MCF 10A (cell line): ENCODE measurements at places on chromosomes 5 and 9.
A peak's percentile ranks its signal among the peaks of the same experiment; 100 is the strongest.

DNA sequence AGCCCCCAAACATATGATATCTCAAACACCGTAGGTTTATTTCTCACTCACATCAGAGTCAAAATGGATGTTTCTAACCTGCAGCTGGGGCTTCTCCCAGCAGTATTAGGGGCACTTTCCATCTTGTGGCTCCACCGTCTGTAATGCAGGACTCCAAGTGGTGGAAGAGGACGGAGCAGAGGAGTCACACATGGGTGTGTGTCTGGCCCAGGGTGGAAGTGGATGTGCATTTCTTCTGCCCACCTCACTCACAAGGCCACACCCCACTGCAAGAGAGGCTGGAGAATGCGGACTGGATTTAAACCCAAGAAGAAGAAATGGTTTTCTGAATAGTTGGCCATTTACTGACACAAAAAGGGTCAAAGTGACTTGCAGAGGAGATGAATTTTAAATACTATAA is 13.9 kb downstream of the IL7R start:
- no peak for DNase-seq

DNA sequence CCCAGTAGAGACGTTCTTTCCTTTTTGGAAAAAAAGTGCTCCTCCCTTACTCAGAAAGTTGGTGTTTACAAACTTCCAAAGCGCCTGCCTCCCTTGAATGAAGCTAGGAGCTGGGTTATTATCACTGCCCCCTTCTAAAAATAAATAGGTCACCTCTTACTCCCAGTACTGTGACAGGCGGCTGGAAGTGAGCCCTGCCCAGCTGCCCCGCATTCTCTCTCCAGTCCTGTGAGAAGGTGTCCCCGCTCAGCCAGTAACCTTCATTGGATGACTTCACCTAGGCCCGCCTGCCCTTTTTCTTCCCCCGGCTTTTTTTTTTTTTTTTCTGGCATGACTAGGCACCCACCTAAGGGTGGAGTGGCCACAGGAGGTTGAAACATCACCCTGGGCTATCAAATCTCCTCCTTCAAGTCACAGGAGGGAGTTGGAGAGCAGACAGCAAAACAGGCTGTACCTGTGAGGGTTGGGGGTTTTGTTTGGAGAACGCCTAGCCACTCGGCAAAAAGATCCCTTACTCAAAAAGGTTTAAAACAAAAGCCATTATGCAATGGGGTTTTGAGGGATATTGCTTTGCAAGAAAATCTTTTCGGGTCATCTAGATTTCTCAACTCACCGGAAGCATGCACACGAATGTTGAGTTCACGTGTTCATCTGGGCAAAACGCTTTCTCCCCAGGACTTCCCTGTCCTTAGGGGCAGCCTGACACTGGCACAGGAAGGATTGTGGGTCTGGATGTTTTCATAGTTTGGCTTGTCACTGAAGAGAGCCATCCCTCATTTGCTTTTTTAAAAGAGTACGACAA is 43.3 kb upstream of the ZNF622 start:
- DNase-seq: peak; percentile 81

- peak; percentile 32 for DNase-seq
These were observed 113.4 kb upstream of the GRHPR start for GRCh38 chr9:37309136-37309535.

DNA sequence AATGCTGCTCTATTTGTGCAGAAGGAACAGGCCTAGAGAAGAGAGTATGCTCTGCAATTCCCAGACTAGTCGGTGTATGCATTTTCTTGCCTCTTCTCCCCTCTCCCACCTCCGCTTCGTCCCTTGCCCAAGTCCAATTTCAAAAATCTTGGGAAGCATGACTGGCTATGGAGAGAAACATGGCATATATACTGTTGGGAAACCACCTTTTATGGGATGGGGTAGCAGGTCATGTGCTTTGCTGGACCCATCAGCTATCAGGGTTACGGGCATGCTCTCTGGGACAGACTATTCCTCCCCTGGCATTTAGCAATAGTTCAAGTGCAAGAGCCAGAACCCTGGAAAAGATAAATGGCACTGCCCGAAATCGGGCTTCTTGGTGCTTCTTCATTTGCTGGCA is 12.0 kb downstream of the ISL1 start:
- no peak for DNase-seq

DNA sequence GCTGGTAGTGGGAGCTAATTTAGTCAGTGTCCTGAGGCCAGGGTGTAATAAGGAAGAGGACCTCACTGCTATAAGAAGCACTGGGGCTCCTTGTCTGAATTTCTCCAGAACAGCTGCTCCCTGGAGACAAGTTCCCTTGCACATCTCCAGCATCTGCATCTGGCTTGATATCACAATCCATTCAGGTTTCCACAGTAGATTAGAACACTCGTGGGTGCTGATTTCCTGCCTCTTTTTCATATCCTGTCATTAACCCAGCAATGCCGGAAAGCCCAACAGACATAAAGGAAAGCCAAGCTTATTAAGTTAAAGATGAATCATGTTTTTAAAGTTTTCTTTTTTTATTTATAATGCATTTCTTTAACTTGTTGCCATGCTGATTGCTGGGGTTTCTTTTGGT is 232.3 kb upstream of the WWC1 start:
- no peak for DNase-seq

- DNase-seq: no peak
These were observed 5.6 kb upstream of the TBC1D13 start for GRCh38 chr9:128781187-128782070.

GRCh38 chr9:124010303-124010664 is 1.3 kb upstream of the LHX2 start:
- DNase-seq: no peak

DNA sequence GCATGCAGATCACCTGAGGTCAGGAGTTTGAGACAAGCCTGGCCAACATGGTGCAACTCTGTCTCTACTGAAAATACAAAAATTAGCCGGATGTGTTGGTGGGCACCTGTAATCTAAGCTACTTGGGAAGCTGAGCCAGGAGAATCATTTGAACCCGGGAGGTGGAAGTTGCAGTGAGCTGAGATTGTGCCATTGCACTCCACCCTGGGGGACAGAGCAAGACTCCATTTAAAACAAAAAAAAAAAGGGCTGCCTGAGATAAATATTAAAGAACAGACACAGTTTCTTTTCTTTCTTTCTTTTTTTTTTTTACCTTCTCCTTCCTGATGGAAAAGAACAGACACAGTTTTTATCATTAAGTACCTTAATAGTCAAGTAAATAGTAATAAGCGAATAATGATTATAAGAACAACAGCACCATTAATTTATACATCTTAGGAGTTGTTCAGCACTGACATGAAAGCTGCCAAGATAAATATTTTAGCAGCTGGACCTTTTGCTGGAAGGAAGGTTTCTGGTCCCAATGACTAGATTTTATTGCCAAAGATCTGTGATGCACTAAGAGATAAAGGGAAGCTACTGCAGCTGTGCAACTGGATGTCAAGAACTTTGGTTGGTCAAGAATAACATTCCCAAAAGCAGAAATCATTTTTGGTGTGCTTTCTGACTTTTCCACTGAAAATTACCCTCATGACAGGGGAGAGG is 7.0 kb downstream of the CENPP start:
- no peak for DNase-seq

GRCh38 chr5:73534011-73534644 is 31.3 kb downstream of the ANKRA2 start:
- no peak for DNase-seq

DNA sequence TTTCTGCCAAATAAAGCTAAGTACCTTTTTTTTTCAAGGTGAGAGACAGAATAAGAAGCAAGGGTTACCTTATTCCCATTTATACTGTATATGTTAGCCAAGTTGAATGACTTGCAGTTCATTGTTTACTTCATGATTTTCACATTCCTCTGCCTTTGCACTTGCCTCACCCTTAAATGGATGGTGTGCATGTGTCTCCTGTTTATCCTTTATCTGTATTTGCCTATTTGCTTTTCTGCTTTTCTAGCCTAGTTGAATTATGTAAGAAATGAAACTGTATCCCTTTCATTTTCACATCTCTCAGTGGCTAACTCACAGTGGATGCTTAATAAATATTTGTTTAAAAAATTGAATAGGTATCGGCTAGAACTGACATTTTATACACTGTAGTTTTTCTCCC is 200.8 kb upstream of the ST8SIA4 start:
- no peak for DNase-seq

DNA sequence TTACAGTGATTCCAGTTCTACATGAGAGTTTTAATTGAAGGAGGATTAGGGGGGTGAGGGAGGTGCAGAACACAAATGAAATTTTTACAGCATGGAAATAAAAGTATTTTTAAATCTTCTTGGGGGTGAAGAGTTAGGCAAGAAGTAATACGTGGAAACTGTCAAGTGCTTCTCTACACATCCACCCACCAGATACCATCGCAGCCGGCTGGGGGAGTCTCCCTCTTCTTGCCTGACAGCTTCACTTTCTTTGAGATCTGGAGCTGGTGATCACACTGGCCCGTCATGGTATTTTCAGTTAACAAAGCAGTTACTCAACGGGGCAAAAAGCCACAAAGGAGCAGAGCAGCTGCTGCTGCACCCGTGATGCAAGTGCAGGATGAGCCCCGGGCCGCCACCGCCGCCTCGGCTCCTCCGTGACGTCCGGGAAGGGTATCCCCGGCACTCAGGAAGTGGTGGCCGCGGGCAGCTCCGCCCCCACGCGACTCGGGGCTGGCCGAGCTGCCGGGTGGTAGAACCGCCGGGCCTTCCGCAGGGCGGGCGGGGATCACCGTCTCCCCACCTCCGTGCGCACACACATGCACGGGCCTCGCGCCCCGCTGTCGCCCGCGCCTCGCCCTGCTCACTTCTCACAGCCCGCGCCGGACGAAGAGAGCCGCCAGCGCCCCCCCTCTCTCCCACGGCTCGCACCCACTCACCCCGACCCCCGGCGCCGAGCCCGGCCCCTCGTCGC is 2.4 kb upstream of the NR4A3 start:
- peak; percentile 77 for DNase-seq

DNA sequence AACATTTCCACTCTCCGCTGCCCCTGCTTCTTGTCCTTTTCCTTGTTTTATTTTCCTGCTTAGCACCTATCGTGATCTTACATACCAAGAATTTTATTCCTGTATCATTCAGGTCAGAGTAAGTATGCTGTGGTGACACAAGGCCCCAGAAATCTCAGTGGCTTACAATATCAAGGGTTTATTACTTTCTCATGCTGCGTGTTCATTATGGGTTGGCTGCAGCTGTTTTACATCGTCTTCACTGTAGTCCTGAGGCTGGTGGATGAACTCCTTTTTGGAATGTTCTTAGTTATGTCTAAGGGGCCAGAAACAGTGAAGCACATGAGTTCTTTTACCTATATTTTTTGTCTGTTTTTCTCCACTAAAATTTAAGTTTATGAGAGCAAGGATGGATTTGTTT is 51.2 kb downstream of the FCHO2 start:
- DNase-seq: no peak

GRCh38 chr5:44536650-44537260 is 147.5 kb upstream of the FGF10 start:
- DNase-seq: peak; percentile 72

- no peak for DNase-seq
These were observed 98.5 kb downstream of the ADAMTS12 start for GRCh38 chr5:33793276-33793675.

- peak; percentile 33 for DNase-seq
These were observed 220.3 kb upstream of the DAPK1 start for GRCh38 chr9:87277346-87277745.

DNA sequence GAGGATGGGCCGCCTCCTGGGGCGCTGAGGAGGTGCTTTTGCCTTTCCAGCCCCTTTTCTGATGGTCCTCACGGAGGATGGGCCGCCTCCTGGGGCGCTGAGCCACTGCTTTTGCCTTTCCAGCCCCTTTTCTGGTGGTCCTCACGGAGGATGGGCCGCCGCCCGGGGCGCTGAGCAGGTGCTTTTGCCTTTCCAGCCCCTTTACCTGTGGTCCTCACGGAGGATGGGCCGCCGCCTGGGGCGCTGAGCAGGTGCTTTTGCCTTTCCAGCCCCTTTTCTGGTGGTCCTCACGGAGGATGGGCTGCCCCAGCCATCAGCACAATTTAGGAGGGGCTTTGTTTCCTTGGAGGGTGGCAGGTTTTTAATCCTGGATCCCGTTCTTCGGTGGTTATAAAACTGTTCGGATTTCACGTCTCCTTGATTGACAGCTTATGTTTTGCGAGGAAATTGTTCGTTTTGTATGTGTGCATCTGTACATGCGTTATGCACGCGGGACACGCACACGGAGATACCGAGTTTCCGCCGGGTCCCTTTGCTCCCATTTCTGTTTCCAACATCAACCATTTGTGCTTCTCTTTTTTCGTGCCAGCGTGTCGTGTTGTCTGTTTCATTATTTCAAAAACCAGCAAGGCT is 34.7 kb upstream of the SLC9A3 start:
- DNase-seq: no peak

DNA sequence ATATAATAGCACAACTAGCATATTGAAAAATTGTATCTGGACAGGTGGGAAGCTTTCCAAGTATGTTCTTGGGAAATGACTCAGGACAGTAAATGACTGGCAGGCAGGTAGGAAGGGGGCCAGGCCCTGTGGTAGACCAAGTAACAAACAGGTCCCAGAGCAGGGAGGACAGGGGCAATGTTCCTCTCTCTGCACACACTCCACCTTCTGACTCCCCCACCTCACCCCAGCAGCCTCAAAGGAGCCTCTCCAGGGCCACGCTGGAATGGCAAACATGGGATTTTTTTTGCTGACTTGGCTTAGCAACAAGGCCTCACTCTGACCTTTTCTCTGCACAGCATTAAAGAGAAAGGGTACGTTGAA is 31.1 kb upstream of the IQGAP2 start:
- DNase-seq: peak; percentile 58

GRCh38 chr9:99593610-99594009 is 228.1 kb upstream of the NR4A3 start:
- no peak for DNase-seq

DNA sequence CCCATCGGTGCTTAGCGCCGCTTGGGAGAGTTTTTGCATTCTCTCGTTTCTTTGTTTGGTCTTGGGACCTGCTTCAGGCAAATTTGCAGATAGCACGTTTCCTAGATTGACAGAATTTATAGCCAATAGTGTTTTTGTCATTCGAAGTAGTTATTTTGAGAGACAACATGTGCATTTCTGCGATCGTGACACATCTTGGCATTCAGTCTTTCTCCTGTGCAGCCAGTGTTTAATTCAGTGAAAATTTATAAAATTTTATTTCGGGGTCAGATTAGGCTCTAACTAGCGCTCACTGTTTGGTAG is 830 bp downstream of the PRRC1 start:
- DNase-seq: no peak

DNA sequence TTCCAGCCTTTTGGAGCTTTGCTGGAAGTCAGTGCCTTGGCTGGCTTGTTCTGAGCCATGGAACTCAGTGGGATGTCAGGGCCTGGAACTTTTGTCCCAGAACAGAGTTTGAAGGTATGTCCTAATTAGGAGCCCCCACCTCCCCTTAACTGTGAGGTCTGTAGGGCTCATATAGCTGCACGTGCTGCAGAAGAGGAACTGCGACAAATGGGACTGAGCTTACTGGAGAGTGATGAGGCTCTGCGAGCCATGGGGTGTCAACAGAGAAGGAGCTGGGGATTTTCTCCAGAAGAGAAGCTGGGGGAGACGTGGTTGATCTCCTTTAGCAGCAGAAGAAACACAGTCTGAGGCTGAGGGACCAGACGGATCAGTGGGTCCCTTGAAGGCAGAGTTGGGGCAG is 10.9 kb downstream of the TMEM8B start:
- DNase-seq: no peak
